ENCODE measurements at places on chromosomes 2 and 18.
A peak's percentile ranks its signal among the peaks of the same experiment; 100 is the strongest.

DNA sequence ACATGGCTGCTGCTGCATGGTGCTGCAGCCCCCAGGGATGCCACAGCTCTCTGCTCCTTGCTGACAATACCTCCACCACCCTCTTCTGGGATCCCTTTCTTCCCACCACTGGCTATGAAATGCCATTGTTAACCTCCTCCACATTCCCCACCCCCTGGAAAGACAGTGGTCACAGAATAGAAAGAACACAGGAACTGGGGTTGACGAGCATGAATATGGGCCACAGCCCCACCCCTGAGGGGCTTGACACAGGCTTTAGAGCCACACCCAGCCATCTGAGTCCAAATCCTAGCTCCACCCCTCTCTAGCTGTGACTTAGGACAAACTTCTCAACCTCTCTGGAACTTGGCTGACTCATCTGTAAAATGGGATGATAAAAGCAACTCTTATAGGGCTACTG lies 47.3 kb downstream of the TMEM163 start:
- DNase-seq: no peak

- no peak for DNase-seq
Observed at GRCh38 chr2:42856891-42857632, 64.7 kb upstream of the HAAO start.

- DNase-seq: no peak
Observed at GRCh38 chr2:5693287-5694201, 1.4 kb downstream of the SOX11 start.

DNA sequence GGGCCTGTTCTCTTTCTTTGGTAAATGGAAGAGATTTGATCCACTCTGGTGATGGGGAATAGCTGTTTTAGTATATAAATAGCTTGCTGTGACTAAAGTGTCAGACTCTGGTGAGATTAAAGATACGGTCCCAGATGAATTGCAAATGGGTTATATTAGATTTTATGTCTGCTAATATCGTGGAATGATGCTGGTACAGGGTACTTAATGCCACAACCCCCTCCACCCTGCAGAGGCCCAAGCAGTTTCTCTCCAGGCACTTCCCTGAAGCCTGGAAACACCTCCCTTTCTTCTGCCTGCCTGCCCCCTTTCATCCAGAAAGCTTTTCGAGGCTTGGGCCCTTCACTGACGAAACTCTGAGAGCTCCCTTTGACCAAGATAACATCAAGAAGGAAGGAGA lies 21.4 kb upstream of the RFX8 start:
- DNase-seq: no peak

- peak; percentile 60 for DNase-seq
Observed at GRCh38 chr18:63158676-63159291, 160.8 kb downstream of the BCL2 start.

DNA sequence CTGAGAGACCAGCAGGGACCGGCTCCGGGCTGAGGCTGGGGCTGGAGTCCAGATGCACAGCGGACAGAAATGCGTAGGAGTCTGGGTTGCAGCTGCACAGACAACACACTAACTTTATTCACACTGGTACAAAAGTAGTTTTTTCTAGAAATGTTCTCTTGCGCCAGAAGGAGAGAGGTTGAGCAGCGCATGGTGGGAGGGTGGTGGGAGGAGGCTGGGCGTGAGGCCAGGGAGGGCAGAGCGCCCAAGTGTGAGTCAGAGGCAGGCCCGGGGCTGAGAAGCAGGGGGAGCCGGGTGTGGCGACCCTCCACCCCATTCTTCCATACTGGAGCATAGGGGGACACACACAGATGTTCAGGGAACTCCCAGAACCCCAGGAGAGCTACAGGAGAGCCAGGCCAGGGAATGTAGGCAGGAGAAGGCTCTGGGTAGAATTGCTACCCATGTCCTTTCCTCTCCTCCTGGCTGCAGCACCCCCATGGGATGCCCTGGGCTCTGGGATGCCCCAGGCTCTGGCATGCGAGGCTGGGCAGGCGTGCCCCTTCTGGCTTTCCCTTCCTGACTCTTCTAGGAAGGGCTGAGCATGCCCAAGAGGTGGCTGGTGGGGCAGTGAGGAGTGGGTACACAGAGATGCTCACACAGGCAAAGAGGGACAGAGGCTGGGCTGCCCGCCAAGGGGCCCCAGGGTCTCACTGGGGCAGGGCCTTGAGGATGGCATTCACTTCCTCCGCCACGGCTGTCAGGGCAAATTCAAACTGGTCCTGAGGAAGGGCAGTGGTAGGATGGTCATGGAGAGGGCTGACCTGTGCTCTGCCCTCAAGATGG lies 10.6 kb downstream of the DNAJB2 start:
- no peak for DNase-seq

DNA sequence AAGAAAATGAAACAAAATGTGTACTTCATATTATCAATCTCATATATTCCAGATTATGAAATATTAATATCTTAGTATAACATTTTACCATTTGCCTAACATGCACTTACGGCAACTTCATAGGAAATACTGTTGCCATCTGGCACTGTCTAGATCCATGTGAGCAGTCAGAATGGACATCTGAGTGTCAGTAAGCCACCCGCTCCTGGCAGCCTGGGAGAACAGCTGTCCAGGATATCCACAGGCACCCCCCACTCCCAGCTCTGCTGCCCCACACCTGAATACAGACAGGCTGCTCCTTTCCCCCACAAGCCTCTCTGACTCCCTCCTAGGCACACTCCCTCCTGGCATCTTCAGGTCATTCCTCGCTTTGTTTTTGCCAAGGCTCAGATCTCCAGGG lies 127.0 kb downstream of the GAREM1 start:
- no peak for DNase-seq

GRCh38 chr18:9189491-9189890 lies 52.9 kb downstream of the ANKRD12 start:
- no peak for DNase-seq

DNA sequence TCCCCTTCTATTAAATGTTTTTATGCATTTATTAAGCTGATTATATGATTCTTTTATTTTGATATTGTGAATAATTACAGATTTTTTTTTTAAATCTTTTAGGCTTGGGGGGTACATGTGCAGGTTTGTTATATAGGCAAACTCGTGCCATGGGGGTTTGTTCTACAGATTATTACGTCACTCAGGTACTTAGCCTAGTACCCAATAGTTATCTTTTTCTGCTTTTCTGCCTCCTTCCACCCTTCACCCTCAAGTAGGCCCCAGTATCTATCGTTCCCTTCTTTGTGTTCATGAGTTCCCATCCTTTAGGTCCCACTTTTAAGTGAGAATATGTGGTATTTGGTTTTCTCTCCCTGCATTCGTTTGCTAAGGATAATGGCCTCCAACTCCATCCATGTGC lies 92.2 kb upstream of the CWC22 start:
- DNase-seq: no peak

GRCh38 chr2:176766005-176766404 lies 446.6 kb upstream of the HNRNPA3 start:
- DNase-seq: no peak

DNA sequence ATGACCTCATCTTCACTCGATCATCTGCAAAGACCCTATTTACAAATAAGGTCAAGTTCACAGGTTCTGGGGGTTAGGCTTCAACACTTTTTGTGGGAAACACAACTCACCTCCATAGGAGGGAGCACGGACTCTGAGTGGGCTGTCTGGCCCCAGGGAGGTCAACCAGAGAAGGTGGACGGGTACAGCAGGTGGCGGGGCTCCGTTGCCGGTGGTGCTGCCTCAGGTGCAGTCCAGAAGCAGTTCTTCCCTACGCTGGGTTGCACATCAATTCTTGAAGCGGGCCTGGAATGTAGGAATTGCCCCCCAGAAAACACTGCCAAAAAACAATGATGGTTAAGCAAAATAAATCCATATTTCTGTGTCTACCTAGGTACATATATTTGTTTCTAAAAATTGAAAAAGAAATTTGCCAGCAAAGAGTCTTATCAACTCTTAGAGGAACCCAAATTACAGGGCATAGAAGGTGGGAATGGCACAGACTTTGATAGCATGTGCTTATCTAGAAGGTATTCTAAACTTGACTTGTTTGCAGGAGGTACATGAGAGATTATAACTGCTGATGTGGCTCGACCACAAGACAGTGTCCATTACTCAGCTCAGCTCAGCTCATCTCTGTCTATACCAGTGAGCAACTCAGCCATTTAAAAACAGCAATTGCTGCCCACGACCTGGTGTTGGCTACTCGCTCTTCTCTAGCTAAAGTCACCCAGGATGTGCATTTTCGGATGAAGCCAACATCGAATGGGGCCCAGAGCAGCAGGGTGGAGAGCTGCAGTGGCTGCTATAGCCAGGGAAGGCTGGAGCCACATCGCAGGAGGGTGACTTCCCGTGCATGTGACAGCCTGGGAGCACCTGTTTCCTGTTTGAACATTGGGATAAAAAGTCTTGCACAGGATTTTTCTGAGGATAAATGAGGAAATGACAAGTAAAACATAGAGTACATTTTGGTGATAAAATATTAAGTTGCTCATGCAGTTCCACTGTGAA lies 128.7 kb downstream of the RNF144A start:
- no peak for DNase-seq

GRCh38 chr2:145036421-145037011 lies 516.6 kb upstream of the ZEB2 start:
- no peak for DNase-seq

DNA sequence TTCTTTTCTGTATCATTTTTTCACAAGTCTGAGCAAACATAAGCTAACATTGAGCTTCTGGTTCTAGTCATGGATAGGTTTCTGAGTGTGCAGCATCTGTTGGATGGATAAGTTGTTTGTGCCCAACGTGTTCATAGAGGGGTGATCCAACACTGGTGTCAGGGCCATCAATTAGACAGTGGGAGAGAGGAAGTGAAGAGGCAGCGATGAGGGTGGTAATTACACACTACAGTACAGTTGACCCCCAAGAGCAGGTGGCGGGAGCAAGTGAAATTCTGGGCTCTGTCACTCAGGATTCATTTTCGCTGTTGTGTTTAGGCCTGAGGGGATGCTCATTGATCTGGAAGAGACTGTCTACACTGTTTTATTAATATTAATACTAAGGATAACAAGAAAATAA lies 180.0 kb upstream of the CXCR4 start:
- DNase-seq: no peak

- DNase-seq: no peak
Observed at GRCh38 chr2:121529439-121530211, 1.1 kb upstream of the RNU4ATAC start.

GRCh38 chr2:123073956-123074355 lies 951.1 kb upstream of the CNTNAP5 start:
- no peak for DNase-seq

- DNase-seq: no peak
Observed at GRCh38 chr2:12036640-12036983, 290.2 kb downstream of the LPIN1 start.

DNA sequence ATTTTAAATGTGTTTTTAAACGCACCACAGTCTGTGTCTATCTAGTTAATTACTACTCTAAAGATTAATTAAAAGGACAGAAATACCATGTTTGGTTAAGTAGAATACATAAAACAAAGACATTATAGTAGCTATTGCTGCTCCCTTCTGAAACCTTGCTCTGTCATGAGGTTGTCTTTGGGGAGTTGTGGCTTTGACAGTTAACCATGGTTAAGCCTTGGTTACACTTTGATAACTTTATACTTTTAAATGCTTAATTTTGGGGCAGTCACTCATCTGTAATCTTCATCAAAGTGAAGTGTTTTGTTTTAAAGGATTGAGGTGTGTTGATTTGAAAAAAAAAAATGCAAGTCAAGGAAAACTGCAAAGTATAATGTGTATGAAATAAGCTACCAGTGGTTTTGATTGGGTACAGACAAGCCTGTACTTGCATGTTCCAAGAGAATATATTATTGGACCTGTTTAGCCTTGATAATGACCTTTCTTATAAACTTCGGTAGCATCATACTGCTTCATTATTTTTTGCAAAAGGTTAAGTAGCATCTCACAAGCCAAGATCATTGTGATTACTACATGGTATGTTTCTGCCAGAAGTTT lies 29.8 kb upstream of the TBR1 start:
- DNase-seq: no peak
